Omental fat pad (tissue), 4 donors: ENCODE measurements at places on chromosomes 5 and 9. TPM values are rescaled to one million over a fixed set of nuclear protein-coding genes. Genes with fewer than 3 reads are reported as not detected.

FBXO10 gene
- total RNA-seq, result 16.2 TPM

NAIP gene
- total RNA-seq, result 41.7 TPM

DNA sequence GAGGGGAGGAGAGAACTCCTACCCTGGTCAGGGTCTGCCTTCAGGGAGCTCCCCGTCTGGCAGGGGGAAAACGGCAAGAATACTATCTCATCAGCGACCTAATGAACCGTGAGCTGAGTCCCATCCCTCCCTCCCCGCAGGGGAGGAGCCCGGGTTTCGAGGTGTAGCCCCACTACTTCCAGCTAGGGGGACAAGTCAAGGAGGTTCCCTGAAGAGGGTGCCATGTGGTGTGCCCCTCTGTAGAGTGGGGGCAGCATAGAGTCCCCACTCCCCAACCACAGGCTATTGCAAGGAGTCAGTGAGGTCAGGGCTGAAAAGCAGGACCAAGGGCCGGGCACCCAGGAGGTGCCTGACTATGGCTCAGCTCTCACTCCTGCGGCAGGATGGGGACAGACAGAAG is 50.9 kb upstream of the RXRA start:
- no peak for DNase-seq

DNA sequence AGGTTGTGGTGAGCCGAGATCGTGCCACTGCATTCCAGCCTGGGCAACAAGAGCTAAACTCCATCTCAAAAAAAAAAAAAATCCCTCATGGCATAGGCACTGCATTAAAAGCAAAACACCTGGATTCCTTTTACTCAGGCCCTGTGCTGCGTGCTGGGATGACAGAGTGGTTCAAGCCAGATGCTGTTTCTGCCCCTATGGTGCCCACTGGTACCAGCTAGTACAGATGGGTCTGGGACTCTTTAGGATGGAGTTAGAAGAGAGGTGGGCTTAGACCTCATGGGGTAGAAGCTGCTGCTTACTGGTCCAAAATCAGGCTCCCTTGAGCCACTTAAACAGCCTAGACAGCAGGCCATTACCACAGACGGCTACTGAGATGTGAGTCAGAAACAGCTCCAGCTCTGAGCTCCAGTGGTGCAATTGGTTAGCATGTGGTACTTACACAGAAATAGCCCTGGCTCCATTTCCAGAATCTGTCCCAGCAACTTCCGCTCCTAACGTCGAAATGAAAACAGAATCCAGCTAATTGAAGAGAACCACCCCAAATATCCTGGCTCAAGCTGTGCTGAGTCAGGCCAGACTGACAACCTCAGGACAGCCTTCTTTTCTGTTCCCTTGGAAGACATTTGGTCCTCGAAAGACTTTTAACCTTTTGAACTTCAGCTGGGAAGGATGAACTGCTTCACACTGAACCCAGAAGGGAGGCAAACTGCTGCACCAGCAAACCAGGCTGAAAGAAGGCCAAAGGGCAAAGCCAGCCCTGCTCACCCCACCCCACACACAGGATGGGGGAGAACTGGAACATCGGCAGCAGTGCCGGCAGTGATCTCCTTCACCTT is 15.5 kb downstream of the C5orf15 start:
- DNase-seq, result no peak

DNA sequence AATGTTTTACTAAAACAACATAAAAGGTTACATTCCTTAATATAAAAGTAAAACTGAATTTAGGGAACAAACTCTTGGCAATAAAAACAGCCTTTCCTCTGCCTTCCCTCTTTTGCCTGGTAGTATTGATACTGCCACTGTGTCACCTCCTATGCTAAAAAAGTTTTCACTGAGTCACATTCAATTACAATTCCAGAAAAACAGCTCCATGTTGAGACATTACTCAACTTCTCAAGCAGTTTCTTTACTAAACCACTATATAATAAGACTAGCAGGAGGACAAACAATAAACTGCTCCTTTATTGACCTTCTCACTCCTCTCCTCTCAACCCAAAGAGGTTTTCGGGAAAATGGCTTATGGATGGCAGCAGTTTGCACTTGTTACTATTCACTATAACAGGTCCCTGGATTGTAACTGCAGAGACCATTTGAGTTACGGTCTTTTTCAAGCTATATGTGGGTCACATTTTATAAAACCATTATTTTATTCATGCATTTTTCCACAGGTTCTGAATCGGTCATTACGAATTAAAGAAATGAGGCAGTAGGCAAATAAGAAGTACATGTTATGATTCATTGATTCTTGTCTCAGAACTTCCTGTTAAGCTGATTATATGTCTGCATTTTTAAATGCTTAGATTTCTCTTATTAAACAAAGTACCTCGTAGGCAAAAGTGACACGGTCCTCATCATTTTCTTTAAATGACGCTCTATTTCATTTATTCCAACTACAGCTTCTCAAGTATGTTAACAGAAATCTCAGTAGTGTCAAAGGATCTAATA is 2.1 kb downstream of the ZDHHC21 start:
- DNase-seq, result no peak

DNA sequence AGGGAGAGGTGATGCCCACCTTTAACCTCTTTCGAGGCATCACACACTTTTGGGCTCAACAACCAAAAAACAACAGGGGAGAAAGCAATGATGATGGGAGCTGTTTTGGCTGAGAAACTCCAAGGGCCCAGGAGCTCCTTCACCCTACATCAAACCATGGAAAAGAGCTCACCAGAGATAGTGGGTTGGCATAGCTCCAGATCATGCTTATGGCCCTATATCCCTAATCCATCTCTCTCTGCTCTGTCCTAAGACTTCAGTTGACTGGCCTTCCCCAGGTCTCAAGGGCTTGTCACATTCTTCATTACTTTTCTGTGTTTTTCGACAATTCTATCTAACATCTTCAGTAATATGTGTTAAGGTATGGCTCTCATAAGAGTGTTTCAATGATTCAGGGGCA is 5.7 kb upstream of the CTSL start:
- DNase-seq, result no peak

WDR38 gene
- not detected for total RNA-seq
